NAMALWA (cell line): ENCODE measurements at places on chromosomes 7 and 10.

- DNase-seq, result peak; percentile 23
These were observed 288.8 kb downstream of the CAMK1D start for GRCh38 chr10:12638103-12638502.

DNA sequence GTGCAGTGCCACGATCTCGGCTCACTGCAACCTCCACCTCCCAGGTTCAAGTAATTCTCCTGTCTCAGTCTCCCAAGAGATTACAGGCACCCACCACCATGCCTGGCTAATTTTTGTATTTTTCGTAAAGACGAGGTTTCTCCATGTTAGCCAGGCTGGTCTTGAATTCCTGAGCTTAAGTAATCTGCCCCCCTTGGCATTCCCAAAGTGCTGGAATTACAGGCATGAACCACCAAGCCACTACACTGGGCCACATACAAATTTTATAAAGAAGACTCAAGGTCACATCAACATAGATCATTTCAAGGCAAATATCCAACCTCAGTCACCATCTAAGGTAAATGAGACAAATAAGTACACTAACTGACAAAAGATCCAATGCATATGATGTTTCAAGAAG lies 32.1 kb downstream of the IGF2BP3 start:
- DNase-seq, result no peak

DNA sequence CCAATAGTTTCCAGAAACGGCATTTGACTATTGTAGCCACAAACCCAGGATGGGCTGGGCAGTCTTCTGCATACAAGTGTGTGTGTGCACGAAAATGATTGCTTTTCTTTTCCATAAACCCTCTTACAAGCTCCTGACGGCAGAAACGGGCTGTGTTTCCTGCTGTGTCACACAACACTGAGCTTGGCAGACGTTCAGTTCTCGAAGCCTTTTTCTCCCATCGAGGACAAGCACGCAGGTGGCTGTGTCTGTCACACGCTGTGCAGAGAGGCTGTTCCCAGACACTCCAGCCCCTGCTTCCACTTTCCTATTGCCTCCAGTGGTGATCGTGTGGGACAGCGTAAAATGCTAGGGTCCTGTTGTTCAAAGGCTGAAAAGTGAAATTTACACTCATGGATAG lies 32.1 kb downstream of the RBAK start:
- DNase-seq, result no peak

DNA sequence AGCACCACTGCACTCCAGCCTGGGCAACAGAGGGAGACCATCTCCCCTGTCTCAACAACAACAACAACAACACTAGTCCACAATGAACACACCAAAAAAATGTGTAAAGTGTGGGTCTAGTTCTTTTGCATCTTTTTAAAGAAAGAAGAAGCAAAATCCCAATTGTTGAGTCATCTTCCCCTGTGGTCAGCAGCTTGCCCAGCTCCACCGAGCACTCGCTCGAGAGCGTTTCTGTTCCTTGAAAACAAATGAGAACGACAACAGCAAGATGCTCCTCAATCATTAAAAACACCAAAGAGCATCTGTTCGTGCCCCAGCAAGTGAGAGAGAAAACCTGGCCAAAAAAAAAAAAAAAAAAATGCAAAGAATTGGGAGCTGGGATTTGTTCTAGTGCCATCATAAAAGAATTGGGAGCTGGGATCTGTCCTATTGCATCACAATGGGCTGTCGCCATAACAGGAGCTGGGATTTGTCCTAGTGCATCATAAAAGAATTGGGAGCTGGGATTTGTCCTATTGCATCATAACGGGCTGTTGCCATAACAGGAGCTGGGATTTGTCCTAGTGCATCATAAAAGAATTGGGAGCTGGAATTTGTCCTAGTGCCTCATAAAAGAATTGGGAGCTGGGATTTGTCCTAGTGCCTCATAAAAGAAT lies 118.1 kb downstream of the PTPRN2 start:
- no peak for DNase-seq

GRCh38 chr10:65348637-65349036 lies 1577.2 kb upstream of the LRRTM3 start:
- no peak for DNase-seq

GRCh38 chr7:108076156-108076555 lies 54.0 kb downstream of the LAMB4 start:
- no peak for DNase-seq

GRCh38 chr10:132404169-132404880 lies 7.3 kb downstream of the PWWP2B start:
- no peak for DNase-seq

DNA sequence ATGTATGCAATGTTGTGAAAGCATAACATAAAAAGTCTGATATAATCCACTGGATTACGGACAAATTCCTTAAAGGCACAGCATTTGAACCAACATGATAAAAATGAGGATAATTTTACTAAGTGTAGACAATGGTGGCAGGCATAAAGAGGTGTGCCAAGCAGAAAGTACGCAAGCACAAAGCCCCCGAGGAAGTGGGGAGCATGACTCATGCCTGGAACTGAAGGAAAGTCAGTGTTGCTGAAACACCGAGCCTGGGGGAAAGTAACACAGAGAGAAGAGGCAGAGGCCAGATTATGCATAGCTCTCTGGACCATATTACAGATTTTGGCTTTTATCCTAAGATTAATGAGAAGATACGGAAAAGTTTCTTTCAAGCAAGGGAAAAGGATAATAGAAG lies 490.0 kb upstream of the PHF14 start:
- DNase-seq, result no peak

DNA sequence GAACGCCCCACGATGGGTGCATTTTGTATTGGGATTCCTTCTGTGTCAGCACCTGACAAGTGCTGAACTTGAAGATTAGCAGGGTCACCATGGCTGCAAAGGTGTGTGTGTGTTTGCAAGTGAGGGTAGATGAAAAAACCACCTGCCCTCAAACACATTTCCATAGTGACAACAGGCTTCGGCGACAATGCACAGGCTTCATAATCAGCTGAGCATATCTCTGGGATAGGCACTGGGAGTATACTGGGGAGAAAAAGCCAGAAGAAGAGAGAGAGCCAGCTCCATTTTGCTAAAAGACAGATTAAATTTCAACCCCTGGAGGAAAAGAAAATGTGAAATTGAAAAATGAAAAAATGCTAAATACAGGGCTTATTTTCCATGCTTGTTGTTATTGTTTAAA lies 656.1 kb downstream of the INHBA start:
- no peak for DNase-seq

- no peak for DNase-seq
These were observed 81.7 kb downstream of the HDAC9 start for GRCh38 chr7:18577096-18577771.

DNA sequence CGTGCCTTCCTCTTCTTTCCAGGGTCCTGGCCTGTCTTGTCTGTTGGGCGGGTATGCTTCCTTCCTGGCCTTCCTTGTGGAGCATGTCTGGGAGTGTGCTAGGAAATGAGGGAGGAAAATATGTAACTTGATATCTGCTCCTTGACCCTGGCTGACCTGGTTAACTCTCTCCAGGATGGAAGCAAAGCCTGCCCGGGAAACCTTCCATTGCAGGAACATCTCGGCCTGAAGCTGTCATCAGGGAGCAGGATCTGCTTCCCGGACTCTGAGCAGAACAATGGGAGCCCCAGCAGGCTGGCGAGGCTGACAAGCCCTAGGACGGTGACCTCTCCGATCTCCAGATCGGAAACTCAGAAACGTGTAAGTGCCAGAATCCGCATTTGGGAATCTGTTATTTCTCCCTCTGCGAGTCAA lies 340.3 kb downstream of the FRMD4A start:
- no peak for DNase-seq

DNA sequence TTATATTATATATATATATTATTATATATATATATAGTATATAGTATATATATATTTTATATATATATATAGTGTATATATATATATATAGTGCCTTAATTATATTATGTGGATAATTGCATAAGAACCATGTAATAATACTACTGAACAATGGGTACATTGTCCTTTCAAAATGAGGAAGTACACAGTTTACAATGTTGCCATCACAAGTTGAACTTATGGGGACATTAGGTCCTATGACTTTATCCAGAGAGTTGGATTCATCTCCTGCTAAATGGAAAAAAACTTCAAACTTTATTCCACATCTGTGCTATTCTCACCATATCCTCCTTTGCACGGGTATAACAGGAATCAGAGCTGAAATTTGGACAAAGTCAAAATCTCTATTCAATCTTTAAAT lies 105.0 kb upstream of the AGR3 start:
- DNase-seq, result no peak

- no peak for DNase-seq
These were observed 155.6 kb downstream of the SH3PXD2A start for GRCh38 chr10:103699611-103700435.

GRCh38 chr10:120474956-120475355 lies 17.9 kb downstream of the PLPP4 start:
- no peak for DNase-seq

DNA sequence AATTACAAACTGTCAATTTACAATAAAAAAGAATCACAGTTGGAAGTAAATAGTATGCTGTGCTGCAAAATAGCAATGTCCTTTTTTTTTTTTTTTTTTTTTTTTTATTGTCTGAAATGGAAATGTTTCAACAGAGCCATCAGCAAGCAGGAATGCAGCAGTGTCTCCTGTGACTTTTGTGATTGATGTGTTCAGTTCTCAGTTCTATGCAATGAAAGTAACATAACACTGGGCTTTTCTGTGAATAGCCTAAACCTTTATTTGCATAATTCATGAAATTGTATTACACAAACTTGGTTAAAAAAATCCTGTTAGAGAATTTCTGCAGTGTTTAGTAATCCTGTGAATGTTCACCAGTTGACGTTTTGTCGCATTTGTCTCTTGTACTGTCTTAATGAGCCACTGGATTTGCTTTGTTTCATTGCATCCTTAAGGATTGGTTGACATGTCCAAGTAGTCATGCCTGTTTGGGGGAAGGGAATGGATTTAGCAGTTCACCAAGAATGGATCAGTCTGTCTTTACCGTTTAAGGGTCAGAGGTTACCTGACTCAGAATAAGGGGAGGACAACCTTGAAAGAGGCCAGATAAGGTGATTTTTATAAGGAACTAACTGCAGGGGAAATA lies 192.7 kb downstream of the MLLT10 start:
- no peak for DNase-seq

DNA sequence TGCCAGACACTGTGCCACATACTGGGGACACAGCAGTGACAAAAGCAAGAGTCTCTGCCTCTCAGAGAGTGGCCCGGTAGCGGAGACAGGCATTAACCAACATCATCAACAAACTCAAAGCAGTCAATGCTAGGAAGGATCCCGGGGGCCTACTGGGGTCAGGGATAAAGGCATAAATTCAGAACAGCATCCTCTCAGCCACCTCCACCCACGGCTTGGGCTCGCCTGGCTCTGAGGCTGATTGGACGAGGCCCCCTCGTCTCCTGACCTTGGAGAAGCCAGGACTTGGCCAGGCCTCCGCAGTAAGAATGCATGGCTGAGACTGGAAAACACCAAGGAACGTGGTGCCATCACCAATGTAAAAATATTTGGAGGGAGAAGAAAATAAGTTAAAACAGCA lies 102.1 kb downstream of the ARHGAP22 start:
- no peak for DNase-seq

- DNase-seq, result no peak
These were observed 480 bp downstream of the MNX1 start for GRCh38 chr7:157009778-157010587.

- peak; percentile 86 for DNase-seq
These were observed 291.7 kb downstream of the THSD7A start for GRCh38 chr7:11540271-11540761.

DNA sequence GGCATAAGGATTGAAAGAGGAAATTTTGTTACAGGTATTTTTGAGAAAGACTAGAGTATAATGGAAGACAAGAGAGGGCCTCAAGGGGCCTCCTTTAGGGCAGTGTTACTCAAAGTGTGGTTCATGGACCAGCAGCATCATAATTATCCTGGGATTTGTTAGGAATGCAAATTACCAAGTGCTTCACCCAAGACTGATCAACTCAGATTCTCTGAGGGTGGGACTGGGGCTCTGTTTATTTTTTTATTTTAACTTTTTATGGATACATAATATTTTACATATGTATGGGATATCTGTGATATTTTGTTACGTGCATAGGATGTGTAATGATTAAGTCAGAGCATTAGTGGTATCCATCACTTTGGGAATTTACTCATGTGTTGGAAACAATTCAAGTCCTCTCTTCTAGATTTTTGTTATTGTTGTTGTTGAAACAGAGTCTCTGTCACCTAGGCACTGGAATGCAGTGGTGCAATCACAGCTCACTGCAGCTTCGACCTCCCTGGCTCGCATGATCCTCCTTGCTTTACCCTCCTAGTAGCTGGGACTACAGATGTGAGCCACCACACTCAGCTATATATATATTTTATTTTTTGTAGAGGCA lies 2.2 kb upstream of the KCTD7 start:
- no peak for DNase-seq

DNA sequence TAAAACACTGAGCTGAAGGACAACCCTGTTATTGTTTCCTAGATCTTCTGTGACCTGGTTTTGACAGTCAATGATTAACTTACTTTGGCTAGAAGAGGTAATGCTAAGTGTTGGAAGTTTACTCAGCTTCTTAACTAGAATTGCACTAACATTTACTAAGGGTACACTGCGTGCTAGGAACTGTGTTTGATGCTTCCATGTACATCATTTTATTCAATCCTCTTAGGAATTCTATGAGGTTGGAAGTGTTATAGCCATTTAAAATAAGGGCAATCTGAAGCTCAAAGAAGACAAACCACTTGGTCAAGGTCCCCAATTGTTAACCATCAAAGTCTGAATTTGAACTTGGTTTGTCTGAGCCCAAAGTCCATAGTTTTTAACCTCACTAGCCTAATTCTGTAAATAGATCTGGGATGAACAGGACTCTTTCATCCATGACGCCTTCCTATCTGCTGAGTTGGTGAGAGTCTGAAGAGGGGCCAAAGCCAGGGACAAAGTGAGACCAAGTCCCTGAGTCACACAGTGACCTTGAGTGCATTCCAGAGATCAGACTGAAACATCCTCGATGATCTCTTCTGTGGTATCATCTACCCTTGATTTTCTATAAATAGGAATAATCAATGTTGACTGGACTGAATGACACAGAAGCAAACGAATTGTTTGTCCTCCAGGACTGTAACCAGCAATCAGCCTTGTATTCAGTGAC lies 29.2 kb upstream of the ZNRF2 start:
- no peak for DNase-seq

GRCh38 chr7:72540106-72540611 lies 128.0 kb upstream of the CALN1 start:
- no peak for DNase-seq

DNA sequence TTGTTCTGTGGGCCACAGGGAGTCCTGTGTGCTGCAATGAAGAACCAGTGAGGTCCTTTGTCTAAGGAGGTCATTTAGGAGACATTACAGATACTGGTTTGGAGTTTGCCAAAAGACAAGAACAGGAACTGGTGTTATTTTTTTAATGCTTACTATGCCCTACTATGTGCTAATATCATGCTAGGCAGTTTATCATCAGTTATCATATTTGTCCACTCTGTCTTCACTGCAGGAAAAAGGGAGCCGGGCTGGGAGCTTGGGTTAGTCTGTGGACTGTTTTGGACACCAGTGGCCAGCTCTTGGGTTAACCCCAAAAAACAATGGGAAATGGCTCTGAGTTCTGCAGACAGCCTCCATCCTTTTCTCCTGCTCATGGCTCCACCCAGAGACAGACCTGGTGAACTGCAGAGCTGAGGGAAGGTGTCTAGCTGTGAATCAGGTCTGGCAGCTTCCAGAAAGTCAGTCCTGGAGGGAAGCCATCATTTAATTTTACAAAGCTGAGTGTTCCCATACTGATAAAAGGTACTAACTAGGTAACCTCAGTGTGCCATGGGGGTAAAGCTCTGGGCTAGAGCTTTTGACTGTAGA lies 101.2 kb upstream of the ZNF746 start:
- peak; percentile 58 for DNase-seq
